ENCODE measurements at places on chromosomes 3 and 15.

DNA sequence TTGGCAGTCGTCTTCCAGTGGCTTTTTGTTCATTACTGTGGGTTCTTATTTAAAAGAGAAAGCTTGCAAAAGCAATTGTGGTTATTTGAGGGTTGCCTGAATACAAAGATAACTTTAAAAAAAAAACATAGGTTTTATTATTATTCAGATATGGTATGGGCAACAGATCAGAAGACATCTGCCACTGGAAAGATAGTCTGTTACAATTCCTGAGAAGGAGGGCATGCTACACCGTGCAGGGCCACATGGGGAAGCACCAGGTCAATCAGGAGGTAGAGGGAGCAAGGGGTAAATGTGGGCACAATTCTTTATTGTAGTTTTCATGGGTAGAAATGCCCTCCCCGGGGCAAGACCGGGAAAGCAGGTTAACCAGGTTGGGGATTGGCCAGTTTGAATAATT, 46.5 kb downstream of the BBS4 start:
- no peak for DNase-seq

GRCh38 chr3:71372911-71373637, 210.5 kb downstream of the FOXP1 start:
- DNase-seq = no peak

DNA sequence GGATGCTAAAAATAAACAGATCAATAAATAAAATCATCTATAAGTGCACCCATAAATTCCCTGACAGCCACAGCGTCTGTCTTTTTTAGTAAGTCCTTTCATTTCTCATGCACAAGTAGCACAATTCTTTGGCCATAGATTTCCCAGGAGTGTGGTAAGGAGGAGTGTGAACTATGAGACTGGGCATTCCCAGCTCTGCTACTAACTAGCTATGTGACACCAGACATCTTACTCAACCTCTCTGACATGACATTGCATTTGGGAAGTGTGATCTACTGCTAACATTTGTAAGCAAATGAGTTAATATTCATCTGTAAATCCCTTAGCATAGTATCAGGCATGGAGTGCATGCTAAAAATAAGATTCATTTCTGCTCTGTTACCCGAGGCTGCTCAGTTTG, 301.7 kb downstream of the NTRK3 start:
- no peak for DNase-seq

GRCh38 chr3:144868506-144868905, 896.9 kb downstream of the DIPK2A start:
- DNase-seq = peak; percentile 72

GRCh38 chr3:131075632-131076328, 49.1 kb downstream of the NEK11 start:
- no peak for DNase-seq

DNA sequence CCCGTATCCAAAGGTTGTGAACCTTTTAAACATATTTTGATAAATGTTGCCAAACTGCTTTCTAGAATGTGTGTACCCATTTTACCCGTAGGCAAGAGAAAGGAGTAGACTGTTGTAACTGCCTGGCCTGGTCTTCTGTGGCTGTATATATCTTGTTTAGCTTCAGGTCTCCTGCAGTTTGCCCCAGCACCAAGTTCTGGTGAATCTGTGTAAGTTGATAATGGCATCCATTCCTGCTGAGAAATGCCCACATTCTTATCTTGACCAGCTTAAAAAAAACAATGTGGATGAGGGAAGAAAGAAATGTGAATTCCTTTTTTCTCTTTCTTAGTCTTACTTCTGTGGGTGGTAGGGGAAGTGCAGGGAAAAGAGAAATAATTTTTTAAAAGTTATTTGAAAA, 53.3 kb upstream of the TLE3 start:
- no peak for DNase-seq

- DNase-seq = peak; percentile 62
Measured at GRCh38 chr15:64067564-64068030, 21.3 kb upstream of the DAPK2 start.

DNA sequence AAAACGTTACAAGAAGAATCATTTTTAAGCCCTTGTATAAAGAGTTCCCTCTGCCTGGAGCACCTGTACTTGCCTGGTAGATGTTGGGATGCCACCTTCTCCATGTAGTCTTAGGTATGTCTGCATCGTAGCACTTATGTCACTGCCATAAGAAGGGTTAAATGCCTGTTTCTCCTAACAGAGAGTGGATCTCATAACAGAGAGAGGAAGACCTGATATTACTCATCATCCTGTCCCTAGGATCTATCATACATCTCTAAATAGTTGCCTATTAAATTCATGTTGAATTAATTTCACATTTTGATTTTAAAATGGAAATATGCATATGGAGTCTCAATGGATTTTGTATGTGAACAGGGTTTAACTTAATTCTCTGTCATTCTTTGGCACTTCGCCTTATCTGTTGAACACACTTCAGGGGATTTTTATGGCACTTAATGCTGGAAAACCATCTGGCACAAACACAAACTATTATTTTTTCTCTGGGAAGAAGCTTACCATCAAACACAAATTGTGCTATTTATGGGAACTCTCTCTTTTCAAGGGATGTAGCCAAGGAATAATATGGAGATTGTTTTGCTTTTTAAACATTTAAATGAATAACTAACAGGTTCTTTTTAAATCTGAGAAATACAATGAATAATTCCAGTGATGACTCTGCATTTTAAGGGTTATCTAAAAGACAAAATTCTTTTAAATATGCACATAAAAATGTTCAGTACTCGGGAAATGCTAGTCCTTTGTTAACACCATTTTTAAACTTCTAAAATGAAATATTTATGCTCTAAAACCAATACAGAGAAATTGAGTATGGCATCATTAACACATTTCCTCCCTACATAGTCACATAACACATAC, 230.7 kb downstream of the ZNF385D start:
- DNase-seq = no peak

DNA sequence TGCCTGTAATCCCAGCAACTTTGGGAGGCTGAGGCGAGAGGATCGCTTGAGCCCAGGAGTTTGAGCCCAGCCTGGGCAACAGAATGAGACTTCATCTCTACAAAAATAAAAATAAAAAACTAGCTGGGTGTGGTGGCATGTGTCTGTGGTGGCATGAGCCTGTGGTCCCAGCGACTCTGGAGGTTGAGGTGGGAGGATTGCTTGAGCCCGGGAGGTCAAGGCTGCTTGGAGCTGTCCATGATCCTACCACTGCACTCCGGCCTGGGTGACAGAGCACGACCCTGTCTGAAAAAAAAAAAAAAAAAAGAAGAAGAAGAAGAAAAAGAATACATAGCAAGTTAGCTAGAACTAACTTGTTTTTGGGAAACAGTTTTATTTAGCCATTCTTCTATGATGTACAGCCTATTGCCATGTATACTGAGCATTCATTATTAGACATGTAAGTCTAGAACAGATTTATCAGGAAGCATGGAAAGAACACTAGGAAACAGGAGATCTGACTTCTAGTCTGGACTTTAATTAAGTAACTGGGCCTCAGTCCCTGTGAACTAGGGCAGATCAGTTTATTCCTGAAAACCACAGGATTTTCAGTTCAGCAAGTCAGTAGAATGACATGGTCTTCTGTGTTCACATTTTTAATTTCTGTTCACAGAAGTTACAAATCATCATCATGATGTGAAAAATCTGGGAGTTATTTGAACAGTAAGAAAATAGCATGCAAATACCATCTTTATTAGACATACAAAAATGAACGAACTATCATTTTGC, 65.5 kb downstream of the KAT2B start:
- peak; percentile 38 for DNase-seq

DNA sequence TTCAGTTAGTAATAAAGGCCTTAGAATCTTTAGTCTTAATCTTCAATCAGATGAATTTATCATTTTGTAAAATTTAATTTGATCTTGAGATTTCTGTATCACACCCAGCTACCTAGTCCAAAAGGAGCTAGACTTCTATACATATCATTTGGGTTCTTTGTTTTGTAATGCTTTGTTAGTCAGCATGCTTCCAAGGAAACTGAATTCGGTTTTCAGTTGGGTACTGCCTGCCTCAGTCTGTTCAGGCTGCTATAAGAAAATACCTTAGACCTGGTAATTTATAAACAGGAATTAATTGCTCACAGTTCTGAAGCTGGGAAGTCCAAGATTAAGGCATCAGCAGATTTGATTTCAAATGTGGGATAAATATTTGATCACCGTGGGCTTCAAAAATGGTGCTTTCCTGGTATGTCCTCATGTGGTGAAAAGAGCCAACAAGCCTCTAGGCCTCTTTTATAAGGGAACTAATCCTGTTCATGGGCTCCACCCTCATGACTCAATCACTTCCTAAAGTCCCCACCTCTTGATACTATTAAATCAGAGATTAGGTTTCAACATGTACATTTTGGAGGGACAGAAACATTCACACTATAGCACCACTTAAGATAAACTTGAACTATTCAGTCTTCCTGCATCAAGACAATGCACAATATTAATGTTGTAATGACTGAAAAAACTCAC, 800.7 kb downstream of the NAALADL2 start:
- no peak for DNase-seq

DNA sequence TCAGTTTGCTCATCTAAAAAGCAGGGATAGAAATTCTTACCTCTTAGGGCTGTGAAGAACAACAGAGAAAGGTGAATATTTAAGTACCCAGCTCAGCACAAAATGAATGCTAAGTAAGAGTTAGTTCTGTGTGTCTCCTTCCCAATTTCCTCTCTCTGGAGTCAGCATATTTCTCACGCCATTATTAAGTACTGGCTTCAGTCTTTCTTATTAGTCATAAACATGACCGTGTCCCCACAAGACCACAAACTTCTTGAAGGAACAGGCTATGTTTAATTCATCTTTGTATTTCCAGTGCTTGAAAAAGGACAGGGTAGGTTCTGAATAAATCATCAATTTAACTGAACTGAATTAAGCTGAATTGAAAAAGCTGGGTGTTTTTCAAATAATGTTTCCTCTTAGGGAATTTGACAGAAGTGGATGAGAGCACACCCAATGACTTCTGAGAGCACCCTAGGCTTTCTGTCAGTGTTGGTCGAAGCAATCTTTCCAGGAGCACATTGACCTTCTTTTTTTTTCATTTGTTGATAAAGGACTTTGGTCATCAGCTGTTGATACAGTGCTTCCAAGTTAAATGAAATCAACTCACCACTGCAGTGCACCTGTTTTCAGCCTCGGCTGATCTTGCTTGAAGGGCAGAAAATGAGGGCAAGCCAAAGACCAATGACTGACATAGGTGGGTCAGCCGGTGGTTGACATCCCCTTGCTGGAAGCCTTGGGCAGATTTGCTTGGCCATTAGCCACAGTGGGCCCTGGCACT, 324.6 kb downstream of the MFSD1 start:
- DNase-seq = no peak

DNA sequence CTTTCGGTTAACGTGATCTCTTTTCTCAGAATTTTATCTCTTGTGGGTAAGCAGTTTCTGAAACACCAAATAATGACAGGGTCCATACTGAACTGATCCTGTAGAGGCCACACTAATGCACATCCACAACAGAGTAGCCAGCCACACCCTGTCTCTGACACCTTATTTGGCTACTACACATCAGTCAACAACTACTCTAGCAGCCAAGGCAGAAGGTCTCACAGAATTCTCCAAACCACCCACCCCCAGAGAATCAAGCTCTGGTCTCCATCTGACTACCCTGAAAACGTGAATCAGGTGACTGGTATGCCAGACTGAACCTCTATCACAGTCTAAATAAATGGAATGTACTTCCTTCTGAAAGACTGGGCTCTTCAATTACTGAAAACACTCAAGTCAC, 38.0 kb downstream of the EDC3 start:
- no peak for DNase-seq

GRCh38 chr3:79810092-79810491, 42.3 kb upstream of the ROBO1 start:
- DNase-seq = no peak

- DNase-seq = no peak
Measured at GRCh38 chr3:144915202-144915601, 943.6 kb downstream of the DIPK2A start.

DNA sequence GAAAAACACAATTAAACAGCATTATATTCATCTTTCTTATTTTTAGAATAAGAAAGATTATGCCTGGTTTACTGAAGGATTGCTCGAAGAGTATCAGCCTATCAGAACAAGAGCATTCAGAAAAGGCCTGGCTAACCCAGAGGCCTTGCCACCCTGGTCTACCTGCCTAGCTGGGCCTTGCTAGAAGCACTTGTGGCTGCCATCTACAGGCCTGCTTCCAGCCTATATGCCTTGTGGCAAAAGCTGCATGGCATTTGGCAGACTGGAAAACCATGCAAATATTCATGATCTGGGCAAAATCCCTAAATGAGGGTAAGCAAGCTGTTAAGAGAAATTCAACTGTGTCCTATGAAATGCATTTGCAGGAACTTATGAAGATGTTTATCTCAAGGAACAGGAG, 9.3 kb upstream of the ATP13A4 start:
- DNase-seq = no peak
